AG09309 (cell line): ENCODE measurements at places on chromosomes 7 and 10.

- DNase-seq, result no peak
Measured at GRCh38 chr7:131943646-131944045, 387.2 kb upstream of the PODXL start.

GRCh38 chr10:121597504-121598262 lies 561 bp downstream of the FGFR2 start:
- DNase-seq, result no peak

DNA sequence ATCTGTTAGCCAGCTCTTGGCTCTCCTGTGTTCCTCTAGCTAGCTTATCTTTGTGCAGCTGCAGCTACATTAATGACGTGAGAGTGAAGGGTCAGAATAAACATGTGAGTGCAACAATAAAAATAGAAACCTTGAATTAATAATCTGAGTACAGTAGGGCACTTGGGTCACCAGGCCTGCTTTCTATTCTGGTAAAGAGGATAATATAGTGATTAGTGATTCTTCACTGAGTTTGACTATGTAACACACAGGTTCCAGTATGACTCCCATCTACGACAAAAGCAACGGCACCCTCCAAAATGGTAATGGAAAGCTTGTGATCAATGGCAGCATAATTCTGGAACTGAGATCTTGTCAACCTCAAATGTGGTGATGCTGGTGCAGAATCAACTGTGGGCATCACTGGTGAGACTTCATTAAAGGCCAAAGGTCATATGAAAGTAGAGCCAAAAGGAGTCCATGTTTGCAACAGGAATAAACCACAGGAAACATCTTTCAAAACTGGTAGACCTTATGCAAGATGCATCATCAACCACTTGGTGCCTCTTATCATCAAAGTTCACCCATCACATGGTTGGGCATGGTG lies 77.6 kb downstream of the NRBF2 start:
- no peak for DNase-seq

DNA sequence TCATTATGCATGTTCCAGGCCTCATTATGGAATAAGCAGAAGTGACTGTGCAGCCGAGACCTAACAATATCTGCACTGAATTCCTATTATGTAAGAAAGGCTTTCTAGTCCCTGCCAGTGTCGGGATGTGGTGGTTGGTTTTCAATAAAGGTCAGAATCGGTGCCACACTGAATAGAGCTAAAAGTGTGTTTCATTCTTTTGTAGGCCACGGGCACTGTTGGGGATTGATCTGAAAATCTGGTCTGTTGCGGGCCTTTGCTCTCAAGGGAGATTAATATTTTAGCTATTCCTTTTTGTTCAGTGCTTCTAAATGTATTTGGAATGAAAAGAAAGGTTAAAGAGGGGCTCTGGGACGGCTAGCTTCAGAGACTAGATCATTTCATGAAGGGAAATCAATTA lies 559.4 kb upstream of the GALNT17 start:
- no peak for DNase-seq

DNA sequence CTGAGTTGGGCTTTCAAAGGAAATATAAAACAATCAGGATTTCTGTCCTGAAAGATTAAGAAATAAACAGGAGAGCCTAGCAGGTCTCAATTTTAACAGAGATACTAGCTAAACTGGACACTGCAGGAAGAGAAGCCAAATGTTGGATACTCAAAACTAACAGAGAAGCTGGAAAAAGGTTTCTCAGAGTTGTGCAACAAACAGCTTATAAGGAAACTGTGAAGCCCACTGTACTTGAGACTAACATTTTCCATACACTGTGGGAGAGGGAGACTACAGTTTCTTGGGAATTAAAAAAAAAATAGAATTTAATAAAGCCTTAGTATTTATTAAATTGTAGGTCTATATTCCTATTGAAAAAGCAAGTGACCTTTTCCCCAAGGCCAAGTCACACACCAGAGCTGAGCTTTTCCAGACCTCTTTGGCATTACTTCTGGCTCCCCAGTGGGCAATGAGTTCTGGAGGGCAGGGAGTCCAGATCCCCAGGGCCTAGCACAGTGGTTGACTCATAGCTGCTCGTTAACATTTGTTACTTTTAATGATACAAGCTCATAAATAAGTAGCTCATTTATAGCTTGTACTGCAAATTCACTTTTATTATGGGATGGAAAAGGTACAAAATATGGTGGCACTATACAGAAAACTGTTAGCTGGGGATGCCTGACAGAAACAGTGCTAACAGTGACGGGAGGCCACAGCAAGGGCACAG lies 68.3 kb downstream of the MINDY3 start:
- no peak for DNase-seq

DNA sequence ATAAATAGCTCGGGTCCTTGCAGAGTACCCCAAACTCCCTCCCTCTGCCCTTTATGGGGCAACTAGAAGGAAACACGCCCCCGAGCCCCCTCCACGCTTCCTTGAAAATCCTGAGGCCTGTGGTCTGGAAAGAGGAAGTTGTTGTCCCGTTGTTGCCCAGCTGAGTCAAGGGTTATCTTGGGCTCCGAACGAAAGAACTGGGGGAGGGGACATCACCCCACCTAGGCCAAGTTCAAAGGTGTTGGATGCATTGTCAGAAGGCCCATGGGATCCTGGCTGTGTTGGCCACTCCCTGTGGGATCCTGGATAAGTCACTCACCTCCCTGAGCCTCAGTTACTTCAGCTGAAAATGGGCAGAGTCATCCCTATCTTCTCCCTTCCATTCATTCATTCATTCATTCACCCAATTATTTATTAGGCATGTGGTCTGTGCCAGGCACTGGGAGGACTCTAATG lies at the start of gene CCL24:
TSS of gene CCL24 (minus strand) at position 26 of the 456 bp plus-strand sequence. CDS start 91 bp downstream, outside the sequence.
- no peak for DNase-seq

GRCh38 chr7:106952001-106952657 lies 87.0 kb downstream of the PIK3CG start:
- no peak for DNase-seq

DNA sequence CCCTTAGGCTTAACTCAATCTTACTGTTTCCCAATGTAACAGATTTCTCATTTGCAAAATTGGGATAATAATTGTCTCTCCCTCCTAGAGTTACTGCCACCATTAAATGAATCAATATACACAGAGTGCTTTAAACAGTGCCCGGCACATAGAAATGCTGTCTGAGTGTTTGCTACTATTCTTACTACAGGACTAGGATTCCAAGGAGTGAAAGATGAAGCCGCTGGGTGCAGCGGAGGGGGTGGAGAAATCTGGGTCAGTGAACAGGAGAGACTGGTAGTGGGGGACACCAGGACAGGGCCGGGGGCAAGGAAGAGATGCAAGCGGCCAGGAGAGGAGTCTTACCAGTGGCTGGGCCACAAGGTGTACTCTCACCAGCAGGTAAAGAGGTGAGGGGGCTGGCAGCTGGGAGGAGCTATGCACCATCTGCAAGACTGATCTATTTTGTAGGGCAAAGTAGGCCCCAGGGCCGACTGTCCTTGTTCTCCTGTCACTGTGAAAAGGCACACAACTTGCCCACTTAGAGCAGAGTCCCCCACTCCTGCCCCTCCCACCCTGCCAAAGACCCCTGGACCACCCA lies 18.5 kb upstream of the PRRT4 start:
- no peak for DNase-seq
